NCI-H446 (cell line): ENCODE measurements at places on chromosomes 6 and 20.

DNA sequence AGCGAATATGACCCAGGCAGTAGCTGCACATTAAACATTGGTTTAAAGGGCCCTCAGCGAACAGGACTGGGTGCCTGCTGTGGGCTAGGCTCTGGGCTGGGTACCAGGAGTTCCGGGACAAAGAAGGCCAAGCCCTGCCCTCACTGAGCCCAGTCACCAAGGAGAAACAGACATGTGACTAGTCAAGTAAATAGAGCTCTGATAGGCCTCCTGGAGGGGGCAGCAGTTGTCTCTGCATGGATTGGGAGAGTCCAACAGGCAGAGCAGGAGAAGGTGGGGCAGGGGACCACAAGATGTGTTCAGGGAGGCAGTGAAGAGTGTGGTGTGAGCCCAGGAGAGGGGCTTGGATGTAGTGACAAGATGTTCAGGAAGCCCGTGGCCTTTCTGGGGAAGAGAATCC, 3.1 kb downstream of the HM13 start:
- no peak for DNase-seq

- DNase-seq = no peak
These were observed 2.7 kb upstream of the HACE1 start for GRCh38 chr6:104862456-104862855.

DNA sequence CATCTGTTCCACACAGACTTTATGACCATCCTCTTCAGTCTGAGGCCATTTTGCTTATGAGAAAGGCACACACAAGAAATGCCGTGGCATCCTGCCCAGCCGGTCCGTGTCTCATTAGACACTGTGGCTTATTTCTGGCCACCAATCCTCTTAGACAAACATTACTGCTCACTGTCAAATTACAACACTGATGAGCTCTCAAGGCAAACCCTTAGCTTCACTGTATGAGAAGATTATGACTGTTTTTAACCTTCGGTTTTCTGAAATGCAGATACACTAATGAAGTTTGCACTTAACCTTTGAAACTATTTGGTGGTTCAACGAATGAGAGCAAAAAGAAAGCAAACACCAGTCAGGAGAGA, 50.5 kb upstream of the DST start:
- peak; percentile 95 for DNase-seq

- DNase-seq = no peak
These were observed 100.8 kb downstream of the OR2B2 start for GRCh38 chr6:27811451-27811772.

DNA sequence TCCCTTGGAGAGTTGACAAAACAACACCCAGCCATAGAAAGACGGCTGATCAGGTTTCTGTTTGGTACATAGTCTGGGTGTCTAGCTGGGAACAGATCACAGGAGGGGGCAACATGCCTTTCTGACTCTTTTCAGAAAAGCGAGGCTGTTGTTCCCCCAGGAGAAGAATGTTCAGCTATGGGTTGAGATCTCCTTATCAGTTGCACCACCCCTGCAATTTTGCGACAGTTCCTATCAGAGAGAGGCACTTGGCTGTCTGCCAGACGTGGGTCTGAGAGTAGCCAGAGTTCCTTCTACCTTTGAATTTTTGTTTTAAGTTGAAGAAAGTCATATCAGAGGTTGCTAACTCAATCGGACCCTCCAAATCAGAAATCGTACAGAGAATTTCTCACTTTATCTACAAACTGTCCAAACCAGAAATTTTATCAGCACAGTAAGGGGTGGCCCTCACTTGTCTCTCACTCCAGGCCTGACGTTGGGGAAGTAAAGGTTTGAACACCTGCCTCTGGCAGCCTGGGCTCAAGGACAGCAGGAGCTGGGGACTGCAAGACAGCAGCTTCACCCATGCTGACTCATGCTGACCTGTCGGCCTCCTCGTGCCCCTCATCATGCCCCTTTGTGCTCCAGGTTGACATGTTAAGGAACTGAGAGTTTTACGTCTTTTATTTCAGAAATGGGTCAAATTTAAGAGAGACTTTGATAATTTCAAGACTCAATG, 42.3 kb downstream of the TMC2 start:
- no peak for DNase-seq

GRCh38 chr6:132598473-132598872, 8.9 kb upstream of the TAAR5 start:
- no peak for DNase-seq

- DNase-seq = no peak
These were observed 8.0 kb downstream of the NKX2-4 start for GRCh38 chr20:21389368-21389767.

DNA sequence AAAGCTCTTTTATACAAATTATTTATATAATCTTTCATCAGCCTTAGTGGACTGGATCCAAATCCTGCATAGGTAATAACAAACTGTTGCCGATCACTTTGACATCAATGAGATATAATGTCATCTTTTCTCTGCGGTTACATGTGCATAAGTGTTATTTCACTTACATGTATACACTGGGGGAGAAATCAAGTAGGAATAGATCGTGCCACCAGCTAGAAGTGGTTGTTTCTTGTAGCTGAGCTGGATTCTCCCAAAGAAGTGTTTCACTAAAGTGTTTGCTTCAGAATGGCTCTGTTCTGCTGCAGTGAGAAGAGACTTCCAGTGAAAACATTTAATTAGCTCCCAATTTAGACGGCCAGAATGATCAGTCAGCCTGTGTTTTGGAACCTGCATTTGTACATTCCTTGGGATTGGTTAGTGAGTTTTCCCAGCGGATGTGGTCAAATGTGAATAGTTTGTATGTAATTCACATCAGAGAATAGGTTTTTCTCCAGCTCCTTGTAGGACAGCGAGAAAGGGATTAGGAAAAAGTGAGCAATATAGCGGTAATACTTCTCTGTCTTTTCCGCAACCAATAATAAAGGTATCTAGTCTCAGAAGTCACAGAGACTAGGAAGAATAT, 163.1 kb upstream of the CCN2 start:
- no peak for DNase-seq

DNA sequence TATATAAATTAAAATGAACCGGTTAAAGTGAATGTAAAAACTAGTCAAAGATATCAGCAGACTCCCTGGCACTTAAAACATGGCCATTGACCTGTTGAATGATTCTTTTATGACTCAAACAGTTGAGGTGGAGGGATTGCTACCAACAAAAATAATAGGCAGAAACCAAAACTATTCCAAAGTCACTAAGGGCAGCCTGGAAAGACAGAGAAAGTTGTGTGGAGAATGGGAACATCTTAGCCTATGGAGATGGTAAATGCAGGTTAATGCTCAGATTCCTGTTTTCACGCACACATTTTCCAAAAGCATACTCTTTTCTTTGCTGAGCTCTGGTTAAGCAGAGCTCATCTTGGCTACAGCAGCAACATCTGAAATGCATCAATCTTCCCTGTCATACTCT, 553.5 kb downstream of the HACE1 start:
- no peak for DNase-seq

- DNase-seq = no peak
These were observed 145.3 kb downstream of the AIG1 start for GRCh38 chr6:143205991-143206390.

GRCh38 chr6:125078602-125079321, 74.8 kb upstream of the TPD52L1 start:
- DNase-seq = no peak

GRCh38 chr6:163417595-163417994, 3.1 kb downstream of the QKI start:
- no peak for DNase-seq

DNA sequence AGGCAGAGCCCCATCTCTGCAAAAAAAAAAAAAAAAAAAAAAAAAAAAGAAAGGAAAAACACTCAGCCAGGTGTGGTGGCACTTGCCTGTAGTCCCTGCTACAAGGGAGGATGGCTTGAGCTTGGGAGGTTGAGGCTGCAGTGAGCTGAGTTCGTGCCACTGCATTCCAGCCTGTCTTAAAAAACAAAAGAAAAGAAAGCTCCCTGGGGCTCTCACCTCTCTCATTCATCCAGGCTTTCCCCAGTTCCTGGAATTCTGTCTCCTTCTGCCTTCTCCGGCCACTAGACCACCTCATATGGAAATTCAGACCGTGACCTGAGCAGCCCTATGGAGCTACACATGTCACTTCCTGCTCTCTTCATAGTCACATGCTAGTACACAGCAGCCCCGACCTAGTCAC, 101.1 kb upstream of the TAB2 start:
- DNase-seq = no peak

GRCh38 chr6:134061440-134061839, 9.0 kb upstream of the SLC2A12 start:
- DNase-seq = no peak

DNA sequence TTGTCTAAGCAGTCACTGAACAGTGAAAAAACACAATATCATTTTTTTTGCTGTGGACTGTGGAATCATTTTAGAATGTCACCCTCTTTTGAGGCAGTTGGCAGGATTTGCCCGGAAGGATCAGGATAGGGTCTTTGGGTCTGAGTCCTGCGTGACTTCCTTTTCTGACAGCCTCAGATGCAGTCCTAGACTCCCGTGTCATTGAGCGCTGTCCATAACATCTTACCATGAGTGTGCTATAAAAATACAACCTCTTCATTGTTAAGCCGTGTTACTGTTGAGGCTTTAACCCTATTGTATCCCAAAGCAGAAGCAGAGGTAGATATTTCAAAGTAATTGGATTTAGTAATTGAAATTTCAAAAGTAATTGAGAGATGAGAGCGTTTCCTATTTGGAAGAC, 30.6 kb downstream of the ARID1B start:
- no peak for DNase-seq

GRCh38 chr20:46269372-46269771, 38.9 kb downstream of the CDH22 start:
- no peak for DNase-seq

- no peak for DNase-seq
These were observed 6.4 kb downstream of the OSBPL2 start for GRCh38 chr20:62244644-62245108.

- peak; percentile 6 for DNase-seq
These were observed 49.9 kb upstream of the TAGAP start for GRCh38 chr6:159094444-159095252.

- no peak for DNase-seq
These were observed 134.1 kb downstream of the LCA5 start for GRCh38 chr6:79403086-79403485.

GRCh38 chr6:157669747-157670216, 153.3 kb upstream of the SNX9 start:
- DNase-seq = no peak

DNA sequence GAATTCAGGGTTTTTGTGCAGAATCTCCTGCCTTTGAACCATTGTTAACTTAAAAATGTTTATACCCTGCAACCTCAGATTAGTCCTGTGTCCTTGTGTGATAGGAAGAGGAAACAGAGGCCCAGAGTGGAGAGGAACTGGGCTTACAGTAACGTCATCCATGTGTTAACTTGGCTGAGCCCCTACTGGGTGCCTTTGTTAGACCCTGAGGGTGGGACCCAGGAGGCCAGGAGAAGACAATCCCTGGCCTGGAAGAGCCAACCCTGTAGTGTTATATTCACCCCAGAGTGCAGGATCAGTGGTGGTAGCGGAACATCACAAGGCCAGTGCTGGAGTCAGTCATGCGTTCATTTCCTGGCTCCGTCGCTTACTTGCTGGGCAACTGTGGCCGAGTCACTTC, 10.6 kb downstream of the MYLK2 start:
- DNase-seq = no peak

DNA sequence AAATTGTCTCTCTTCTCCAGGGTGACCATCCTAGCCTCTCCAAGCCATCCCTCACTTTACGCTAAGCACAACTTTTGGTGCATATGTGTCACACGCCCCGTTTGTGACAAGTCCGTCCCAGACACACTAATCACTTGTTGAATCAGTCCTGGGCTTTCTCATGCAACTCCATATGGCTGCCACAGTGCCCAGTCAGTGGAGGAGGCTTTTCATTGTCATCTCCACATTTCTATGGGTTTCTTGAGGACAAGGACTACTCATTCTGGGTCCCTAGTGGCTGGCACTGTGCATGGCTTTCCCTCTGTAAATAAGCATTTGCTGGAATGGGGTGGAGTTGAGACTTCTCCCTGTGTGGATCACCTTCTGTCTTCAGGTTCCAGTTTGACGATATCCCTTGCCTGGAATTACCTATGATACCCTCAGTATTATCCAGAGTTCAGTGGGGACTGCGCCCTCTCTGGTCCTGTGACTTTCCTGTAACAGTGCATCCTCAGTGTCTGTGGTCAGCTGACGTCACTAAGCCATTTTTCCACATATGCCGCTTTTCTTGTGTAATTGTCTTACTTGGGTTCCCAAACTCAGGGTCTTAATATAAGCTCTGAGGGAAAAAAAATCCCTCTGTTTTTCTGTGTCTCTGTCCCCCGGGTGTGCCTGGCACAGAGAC, 59.8 kb upstream of the MYL9 start:
- DNase-seq = no peak

DNA sequence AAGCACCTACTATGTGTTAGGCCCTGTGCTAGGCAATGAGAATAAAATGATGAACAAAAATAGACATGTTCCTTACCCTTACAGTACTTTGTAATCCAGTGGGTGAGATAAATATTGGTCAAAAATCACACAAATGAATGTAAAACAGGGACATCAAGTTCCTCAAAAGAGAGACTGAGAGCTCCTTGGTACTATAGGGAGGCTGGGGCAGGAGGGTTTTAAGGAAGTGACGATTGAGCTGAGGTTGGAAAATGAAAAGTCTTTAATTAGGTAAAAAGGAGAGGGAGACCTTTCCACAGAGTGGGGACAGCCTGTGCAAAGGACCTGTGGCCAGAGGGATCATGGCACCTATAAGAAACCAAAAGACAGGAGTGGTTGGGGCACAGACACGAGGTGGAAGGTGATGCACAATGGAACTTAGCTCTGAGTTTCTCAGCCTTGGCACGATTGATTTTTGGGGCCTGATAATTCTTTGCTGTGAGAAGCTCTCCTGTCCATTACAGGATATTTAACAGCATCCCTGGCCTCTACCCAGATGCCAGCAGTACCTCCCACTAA, 140.3 kb downstream of the CEP57L1 start:
- DNase-seq = no peak

DNA sequence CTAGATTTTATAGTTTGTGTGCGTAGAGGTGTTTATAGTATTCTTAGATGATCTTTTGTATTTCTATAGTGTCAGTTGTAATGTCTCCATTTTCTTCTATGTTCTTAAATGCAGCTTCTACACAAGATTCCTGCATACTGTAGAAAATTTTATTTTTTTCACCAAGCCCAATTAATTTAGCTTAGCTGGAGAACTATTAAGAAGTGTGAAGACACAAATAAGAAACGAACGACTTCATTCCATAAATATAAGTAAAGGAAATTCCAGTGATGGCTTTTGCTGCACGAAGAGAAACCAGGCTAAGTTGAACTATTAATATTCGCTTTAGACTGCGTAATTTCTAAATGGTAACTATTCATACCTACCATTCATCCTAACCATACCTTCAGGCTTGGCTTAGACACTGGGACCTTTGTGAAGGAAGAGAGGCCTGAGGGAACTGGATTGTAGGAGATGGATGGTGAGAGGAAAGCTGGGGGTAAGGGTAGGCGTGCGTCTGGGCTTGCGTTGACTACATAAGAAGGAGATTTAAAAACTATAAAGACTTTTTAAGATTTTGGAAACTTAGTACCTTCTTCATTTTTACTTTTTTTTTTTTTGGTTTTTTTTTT, 15.9 kb downstream of the HLA-DOA start:
- DNase-seq = no peak

- no peak for DNase-seq
These were observed at the start of gene NR2E1 for GRCh38 chr6:108165714-108166663. Gene NR2E1 (plus strand): TSS chr6:108166022. CDS start chr6:108166766, 744 bp downstream.
